Activated CD4-positive, alpha-beta T cell treated with anti-CD3 and anti-CD28 coated beads, Interleukin-2, Interleukin-4, amounts not matched to agents 100 ng/mL and 50 ng/mL, durations not matched to agents 16 hours and 8 hours (primary cell): ENCODE measurements at places on chromosomes 16 and 17.

DNA sequence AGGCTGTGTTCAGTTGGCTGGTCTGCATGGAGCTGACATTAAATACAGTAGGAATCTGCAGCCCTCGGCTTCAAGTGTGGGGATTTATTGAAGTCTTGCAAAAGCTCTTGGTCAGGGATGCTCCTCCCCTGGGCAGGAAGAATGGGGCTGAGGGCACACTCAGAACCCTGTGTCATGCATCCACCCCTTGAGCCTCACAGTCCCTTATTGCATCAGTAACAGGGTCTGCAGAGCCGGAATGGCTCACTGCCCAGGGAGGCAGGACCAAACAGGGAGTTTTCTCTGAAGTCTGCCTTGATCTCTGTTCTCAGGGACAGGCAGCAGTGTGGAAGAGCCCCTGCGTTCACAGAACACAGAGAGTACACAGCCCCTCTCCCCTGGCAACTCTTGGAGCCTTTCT, 216.8 kb downstream of the ENGASE start:
- no peak for DNase-seq

DNA sequence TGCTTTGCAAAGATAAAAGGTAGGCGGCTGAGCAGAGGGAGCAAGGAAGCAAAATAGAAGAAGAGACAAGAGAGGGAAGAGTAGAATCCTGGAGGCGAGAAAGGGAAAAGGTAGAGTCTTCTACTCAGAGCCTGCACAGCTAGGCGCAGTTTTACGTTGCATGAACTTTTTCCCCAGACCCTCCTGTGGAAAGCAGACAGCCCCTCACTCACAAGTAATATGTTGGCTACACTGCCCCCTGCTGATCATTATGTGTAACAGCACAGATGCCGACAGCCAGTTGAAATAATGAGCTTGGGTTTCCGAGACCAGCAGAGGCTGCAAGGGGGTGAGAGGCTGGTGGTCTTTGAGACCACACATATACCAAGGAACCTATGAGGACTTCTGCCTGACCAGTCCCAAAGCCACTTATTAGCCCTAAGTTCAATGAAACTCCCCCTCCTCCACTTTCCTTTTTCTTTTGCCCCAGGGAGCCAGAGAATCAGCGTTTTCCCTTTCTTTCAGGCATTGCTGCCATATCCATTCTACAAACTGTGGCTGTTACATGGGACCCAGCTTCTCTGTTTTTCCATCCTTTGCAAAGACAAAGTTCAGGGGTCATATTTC, 22.5 kb upstream of the CMTR2 start:
- DNase-seq = peak; percentile 30

GRCh38 chr17:41498276-41498675, 7.1 kb downstream of the KRT13 start:
- DNase-seq = no peak

DNA sequence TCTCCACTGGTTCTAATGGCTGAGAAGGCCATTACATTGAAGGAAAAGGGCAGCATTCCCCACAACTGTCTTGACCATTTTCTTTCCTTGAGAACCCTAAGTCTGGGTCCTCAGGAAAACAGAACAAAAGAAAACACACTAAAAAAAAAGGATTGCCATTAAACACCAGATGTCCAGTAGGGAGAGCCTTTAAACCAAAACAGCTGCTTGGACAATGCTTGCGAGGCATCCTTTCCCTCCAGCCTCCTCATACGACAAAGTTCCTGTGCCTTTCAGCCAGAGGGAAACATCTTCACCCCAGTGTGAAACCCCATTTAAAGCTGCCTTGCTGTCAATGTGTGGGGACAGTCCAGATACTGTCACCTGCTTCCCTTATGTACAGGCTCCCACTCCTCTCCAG, 74.3 kb downstream of the MMD start:
- no peak for DNase-seq

DNA sequence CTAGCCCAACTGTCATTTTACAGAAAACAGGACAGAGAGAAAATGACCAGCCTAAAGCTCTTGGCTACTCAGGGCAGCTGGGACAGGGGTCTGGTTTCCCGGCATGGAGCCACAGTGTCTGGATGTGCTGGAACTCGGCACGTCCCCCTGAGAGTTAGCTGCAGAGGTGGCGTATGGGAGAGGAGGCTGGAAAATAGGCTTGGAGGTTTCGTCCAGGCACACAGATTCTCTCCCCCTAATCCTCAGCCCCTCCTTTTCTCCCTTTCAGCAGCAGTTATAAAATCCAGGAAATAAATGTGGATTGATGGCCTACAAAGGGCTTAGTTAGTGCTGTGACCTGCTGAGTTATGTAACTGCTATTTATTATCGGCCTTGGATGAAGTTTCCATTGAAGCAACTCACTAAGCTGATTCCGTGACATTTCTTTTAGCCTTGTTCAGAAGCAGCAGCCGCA, 89.5 kb upstream of the TOB1 start:
- no peak for DNase-seq

DNA sequence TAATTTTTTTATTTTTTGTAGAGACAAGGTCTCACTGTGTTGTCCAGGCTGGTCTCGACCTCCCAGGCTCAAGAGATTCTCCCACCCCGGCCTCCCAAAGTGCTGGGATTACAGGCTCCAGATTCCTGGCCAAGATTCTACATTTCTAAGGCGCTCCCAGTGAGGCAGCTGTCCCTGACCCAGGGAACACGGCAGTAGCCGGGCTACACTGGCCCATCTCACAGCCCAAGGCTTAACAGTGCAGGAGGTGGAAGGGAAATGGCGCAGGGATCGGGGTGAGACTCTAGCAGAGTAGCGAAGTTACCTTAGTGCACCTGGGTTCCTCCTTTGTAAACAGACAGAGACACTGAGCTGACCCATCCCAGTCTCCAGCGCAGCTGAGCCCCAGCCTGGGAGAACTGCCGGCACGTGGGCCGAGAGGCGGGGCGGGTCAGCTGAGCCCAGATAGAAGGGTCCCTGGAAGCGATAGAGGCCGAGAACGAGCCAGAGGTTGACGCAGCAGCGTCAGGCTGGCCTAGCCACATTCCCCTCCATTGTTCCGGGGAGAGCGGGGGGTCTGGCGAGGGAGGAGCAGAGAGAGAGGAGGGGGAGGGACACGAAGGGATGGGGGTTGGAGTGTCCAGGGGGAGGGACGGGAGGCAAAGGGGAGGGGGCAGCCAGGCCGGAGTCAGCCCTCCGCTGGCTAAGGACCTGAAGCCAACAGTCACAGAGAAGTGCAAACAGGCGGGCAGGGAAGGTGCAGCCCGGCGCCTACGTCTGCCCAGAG, 2.5 kb downstream of the CARHSP1 start:
- no peak for DNase-seq

DNA sequence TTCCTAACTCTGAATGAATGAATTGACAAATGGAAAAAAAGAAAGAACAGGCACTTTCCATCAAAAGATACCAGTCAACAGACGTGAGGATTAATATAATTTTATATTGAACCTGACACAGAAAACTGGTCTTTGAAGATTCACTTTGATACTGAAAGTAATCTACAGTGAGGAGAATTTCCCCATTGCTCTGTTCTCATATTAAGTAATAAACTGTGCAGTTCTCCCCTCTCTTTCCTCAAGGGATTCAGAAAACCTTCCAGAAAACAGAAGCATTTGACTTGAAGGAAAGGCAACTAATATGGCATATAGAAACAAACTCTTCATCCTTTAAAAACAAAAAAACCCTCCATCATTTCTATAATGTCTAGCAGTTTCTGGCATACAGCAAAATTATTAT, 2.2 kb downstream of the TEX2 start:
- DNase-seq = no peak

- peak; percentile 19 for DNase-seq
Observed at GRCh38 chr17:60134396-60135150, 15.2 kb upstream of the CA4 start.

- DNase-seq = no peak
Observed at GRCh38 chr17:4309897-4310296, 46.1 kb upstream of the ANKFY1 start.

GRCh38 chr17:42522798-42523278, 13.2 kb upstream of the NAGLU start:
- no peak for DNase-seq

DNA sequence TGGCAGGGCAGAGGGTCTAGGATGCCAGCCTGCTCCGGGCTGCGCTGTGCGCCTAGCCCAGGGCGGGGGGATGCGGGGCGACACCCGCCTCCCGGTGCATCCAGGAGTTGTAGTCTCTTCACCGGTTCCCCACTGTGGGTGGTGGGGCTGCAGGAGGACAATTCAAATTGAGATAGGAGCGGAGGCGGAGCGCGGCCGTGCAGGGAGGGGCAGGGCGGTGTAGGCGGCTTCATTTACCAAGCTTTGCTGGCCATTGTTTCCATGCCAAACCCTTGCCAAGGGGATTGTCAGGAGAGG, 2047.4 kb downstream of the TP53TG3F start:
- no peak for DNase-seq

GRCh38 chr16:88753602-88754001, 31.4 kb downstream of the PIEZO1 start:
- DNase-seq = no peak

DNA sequence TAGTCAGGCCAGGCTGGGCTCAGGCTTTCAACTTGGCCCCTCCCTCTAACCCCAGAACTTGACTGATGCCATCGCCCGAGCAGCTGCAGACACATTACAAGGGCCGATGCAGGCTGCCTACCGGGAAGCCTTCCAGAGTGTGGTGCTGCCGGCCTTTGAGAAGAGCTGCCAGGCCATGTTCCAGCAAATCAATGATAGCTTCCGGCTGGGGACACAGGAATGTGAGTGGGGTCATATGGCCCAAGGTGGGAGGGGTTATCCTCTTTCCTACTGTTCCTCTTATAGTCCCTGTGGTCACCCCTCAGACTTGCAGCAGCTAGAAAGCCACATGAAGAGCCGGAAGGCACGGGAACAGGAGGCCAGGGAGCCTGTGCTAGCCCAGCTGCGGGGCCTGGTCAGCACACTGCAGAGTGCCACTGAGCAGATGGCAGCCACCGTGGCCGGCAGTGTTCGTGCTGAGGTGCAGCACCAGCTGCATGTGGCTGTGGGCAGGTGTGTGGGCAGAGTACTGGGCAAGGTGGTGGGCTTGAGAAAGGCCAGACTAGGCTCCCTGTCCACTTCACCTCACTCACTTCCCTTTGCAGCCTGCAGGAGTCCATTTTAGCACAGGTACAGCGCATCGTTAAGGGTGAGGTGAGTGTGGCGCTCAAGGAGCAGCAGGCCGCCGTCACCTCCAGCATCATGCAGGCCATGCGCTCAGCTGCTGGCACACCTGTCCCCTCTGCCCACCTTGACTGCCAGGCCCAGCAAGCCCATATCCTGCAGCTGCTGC, 2.1 kb upstream of the NRN1L start:
- DNase-seq = no peak

DNA sequence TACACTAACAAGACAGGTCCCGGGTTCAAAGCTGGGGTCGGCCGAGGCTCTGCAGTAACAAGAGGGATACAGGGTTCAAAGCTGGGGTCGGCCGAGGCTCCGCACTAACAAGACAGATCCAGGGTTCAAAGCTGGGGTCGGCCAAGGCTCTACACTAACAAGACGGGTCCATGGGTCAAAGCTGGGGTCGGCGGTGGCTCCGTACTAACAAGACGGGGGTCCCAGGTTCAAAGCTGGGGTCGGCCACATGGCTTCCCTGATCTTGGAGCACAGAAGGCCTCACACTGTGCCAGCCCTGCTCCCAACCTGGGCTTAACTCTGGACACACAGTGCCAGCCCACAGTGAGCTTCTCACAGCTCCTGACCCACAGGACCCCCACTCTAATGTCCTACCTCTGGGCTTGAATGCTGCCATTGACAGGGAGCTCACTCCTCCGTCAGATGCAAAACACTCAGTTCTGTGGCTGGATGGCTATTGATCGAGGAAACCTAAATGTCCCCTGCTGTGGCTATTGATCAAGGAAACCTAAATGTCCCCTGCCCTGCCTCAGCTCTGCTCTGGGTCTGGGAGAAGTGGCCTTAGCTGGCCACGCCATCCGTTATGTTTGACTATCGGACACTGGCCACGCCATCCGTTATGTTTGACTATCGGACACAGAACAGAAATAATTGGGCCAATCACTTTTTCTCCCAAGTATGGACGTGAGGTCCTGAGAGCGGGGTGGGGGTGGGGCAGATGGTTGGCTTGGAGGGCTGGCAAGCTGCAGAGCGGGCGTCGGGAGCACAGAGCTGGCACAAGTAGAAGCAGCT, 54.6 kb upstream of the DOC2B start:
- no peak for DNase-seq

DNA sequence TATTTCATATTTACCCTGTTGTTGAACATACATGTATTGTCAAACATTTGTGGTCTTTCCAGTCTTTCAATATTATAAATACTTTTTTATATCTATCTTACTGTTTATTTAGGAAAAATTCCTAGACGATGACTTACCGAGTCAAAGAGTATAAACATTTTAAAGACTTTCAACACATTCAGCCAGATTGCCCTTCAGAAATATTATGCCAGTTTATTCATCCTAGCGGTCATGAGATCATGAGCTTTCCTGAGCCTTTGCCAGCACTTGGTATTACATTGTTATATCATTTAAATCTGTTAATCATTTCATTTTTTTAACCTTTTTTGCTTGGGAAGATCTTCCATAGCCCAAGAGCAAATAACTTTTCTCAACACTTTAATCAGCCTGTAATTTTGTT, 197.4 kb downstream of the SPECC1 start:
- DNase-seq = no peak

DNA sequence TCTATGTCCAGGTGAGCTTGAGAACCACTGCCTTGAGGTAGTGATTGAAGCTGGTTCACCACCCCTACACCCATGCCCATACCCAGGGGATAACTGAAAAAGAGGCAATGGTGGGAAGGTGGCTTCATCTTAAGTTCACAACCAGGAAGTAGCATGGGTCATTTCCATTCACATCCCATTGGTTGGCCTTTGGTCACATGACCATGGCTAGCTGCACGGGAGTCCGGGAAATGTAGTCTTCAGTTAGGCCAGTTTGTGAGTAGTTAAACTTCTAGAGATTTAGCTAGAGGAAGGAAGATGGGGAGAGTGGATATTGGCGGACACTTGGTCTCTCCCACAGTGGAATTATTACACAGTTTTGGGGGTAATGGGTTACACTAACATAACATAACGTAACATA, 92.9 kb downstream of the RGS9 start:
- no peak for DNase-seq

DNA sequence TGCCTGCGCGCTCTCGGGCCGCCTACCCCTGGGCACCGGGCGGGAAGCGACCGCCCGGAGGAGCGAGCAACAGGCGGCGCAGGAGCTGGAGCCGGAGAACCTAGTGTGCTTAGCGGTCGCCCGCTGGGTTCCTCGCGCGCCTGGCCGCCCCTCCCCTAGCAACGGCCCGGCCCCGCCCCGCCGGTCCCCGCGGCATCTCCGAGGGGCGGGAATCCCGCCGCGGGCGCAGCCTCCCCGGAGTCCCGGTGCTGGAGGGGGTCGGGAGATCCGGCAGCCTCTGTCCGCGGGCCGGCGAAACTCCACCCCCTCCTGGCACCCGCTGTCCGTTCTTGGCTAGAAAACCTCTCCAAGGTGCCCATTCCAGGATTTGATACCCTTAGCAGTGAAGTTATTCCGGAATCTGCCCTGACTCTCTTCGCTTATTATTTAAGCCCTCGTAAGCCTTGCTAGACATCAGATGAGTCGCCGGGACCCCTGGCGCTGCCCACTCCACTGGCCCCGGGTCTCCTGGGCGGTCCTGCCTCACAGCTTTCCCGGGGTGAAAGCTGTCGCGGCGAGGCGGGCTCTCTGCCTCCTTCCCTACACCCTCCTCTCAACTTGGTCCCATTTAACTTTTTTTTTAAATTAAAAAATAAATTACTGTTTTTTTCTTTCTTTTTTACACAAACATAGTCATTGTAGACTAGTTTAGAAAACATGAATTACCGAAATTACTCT, at the start of gene RPRML:
Gene RPRML (minus strand): TSS at position 107 of the 717 bp plus-strand sequence. CDS start 246 bp downstream, outside the sequence.
- DNase-seq = no peak
